NCI-H526 treated with DMSO at 0.1 percent for 48 hours (cell line): ENCODE measurements at places on chromosomes 7 and 10.

- DNase-seq: no peak
These were observed 108.9 kb downstream of the SAMD9 start for GRCh38 chr7:93008833-93009232.

GRCh38 chr10:79404231-79404609, 41.2 kb downstream of the ZCCHC24 start:
- DNase-seq: no peak

DNA sequence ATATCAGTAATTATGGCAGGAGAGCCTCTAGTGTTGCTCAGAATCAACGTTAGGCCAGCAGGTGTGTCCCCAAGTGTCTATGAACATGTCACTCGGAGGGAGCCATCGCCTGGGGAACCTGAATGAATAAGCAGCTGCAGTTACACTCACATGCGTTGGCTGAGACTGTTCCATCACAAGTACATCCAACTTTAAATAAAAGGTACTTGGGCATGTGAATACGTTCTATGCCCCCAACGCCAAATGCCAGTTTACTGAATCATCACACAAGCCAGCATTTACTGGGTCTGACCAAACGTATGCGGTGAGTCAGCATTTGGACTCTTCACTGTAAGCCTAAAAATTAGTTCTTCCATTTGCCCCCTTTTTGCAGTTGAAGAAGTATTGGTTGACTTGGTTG, 207.6 kb upstream of the PLXNA4 start:
- DNase-seq: no peak

DNA sequence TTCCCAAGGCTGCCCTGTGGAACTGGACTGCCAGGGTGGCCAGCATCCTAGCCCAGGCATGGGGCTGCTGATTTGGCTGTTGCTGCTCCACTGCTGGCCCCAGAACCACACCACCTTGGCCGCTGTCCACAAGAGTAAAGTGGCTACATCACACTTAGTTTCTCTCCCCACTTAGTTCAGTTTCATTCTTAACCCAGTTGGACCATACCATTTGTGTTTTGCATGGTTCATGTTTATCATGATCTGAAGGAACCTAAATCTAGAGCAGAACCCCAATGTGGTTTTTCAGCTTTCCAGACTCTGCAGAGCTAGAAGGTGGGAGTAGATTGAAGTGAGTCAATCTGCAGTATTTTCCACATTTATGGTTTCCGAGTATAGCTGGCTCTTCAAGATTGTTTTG, 32.8 kb downstream of the SDK1 start:
- DNase-seq: no peak

GRCh38 chr10:70078329-70078728, 25.7 kb downstream of the MACROH2A2 start:
- no peak for DNase-seq

- no peak for DNase-seq
These were observed 84.4 kb upstream of the NANOS1 start for GRCh38 chr10:118944959-118945633.

GRCh38 chr10:99530108-99531025, 2.4 kb upstream of the NKX2-3 start:
- DNase-seq: no peak

DNA sequence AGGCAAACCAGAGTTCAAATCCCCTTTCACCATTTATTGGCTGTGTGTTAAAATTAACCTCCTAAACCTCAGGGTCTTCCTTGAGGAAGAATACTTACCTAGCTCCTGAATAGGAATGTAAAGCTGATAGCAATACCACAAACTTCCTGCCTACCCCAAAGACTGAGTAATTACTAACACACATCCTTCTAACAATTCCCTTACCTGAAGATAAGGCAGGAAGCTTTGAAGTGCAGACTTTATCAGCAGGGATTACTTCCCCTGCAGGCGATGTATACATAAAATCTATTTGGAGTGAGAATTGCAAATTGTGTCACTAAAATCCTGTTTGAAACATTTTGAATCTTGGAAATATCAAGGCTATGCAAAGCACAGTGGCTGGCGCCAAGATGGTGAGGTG, 21.2 kb downstream of the EVX1 start:
- DNase-seq: no peak

- no peak for DNase-seq
These were observed 11.5 kb upstream of the NPFFR1 start for GRCh38 chr10:70295321-70295720.

DNA sequence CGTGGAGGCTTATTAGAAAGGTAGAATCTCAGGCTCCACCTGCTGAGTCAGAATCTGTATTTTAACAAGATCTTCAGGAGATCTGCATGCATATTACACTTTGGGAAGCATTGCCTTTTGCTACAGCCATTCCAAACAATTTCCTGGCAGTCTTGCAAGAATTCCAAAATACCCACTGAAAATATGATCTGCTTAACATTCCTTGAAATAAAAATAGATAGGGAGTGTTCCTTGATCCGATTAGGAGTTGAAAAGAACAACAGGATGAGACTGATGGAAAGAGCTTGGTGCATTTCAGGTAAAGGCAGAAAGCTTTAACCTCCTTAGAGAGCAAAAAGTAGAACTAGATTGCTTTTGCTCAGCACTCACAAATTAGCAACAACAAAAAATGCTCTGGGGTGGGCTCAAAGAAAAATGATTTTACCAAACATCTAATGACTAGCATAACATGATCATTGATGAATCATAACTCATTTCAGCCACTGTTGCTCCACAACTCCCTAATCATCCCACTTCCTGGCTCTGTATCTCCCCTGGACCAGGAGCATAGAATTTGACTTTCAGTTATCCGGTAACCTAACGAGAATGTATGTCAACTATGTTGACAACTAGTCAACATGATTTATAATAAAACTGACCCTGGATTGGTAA, 115.2 kb downstream of the RNLS start:
- DNase-seq: no peak

GRCh38 chr10:133273534-133274143, 3.0 kb downstream of the ADAM8 start:
- DNase-seq: no peak

- no peak for DNase-seq
These were observed 54.2 kb upstream of the TARP start for GRCh38 chr7:38327637-38328036.

DNA sequence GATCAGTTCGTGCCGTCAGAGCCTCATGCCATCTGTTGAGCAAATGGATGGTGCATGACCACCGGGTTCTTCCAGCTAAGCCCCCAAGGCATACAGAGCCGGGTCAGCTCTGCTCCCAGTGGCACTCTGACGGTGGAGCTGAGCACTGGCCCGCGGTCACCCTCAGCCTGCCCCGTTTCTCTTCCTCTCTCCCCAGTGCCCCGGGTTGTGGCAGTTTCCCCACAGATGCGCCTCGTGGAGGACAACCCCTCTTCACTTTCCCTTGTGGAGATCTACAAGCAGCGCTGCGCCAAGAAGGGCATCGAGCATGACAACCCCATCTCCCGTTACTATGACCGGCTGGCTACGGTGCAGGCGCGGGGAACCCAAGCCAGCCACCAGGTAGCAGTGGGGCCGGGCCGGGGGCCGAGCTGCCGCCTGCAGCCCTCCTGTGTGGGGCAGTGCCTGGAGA, 129.9 kb downstream of the TRRAP start:
- no peak for DNase-seq

- DNase-seq: no peak
These were observed 120.4 kb downstream of the EMX2 start for GRCh38 chr10:117662751-117663540.

DNA sequence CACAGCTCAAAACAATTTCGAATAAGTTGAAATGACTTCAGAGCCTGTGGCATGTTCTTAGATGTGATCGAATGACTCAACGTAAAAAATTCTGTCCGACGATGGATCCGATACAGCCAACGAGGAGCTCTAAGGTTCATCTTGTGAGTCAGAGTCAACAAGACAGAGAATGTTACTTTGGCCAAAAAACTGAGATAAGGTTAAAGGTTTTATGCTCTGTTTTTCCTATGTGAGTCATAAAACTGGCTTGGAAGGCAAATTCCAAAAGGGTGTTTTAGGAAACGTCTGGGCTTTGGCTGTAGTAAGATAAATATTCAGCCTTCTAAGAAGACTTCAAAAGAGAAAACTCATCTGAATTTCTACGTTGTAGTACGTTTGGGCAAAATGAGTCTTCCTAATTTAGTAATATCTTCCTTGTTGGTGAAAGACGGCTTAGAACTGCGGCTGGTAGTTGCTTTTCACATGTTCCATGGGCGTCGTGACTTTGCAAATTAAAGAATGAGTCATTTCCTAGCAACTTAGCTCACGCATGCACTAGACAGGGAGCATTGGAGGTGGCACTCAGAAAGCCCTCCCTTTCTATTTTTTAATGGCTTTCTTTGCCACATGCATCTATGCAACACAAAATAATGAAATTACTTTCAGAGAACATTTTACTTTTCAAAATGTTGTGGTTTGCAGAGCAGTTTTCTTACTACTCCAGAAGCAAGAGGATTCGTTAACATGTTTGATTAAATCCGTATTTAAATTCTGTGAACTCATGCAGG, 28.2 kb downstream of the PFKP start:
- DNase-seq: peak; percentile 70

- DNase-seq: no peak
These were observed 6.4 kb downstream of the DLX6 start for GRCh38 chr7:97011536-97012364.

- DNase-seq: no peak
These were observed 289.7 kb downstream of the FRMD4A start for GRCh38 chr10:14040787-14041631.

GRCh38 chr10:71766717-71767419, 6.5 kb downstream of the VSIR start:
- no peak for DNase-seq

- no peak for DNase-seq
These were observed 12.0 kb upstream of the LRRC61 start for GRCh38 chr7:150311146-150311545.

GRCh38 chr7:34156336-34156735, 251.0 kb downstream of the BMPER start:
- DNase-seq: no peak

DNA sequence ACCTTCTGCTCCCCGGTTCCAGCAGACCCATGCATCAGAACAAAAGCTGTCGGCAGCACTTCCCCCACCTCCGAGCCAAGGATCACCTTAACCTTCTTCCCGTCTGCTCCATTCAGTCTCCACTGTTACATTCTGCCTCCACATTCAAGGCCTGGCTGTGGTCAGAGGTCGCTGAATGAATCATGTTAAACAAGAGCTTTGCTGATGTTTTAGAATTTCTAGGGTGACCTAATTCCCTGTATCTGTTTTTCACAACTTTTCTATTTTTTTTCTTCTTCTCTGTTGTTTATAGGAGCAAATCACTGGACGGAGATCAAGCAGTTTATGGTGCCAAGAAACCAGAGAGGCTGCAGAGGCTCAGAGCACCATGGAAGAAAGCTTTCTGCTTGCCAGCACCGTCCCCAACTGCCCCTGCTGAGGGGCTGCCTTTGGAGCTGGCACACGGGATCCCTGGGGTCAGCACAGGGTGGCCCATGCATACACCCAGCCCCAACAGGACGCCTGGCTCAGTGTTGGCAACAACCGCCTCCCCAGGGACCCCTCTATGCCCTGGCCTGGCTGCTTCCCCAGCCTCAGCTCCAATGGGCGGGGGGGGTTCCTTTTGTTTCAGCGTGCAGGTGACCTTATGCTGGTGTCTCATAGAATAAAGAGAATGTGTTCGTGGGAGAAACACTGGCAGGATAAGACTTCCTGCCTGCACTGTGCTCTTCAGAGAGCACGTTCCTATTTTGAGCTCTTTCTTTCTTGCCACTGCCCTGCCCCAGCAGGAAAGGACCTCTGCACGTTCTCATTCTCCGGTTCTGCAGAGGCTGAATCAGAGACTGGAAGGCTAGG, 182.7 kb upstream of the LYZL2 start:
- DNase-seq: no peak

DNA sequence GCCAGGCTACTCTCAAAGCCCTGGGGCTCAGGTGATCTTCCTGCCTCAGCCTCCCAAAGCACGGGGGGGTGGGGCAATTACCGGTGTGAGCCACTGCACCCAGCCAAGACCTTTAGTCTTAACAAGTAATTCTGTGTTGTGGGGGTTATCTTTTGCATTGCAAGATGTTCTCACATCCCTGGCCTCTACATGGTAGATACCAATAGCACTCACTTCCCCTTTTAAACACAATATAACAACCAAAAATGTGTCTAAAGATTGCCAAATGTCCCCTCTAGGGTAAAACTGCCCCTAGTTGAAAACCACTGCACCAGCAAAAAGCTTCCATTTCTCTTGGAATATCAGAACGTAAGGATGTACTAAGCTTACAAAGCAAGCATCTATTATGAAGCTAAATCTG, 225.0 kb downstream of the CTNNA3 start:
- no peak for DNase-seq

DNA sequence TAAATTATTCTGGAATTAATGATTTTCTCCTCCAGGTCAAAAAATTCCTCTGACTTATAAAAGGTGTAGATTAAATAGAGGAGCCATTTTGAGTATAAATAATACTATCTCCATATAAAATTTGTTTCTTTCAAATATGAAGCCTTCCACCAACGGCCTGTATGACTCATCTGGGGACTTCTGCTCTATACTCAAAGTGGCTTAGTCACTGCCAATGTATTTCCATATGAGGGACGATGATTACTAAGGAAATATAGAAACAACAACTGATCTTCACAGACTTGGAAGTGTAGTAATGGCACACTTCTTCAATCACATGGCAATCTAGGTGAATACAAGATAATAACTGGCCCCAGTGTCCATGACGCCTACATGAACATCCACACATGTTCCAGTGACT, 335.6 kb upstream of the HGF start:
- DNase-seq: no peak

- no peak for DNase-seq
These were observed 44.6 kb downstream of the SLIT1 start for GRCh38 chr10:97140902-97141745.

DNA sequence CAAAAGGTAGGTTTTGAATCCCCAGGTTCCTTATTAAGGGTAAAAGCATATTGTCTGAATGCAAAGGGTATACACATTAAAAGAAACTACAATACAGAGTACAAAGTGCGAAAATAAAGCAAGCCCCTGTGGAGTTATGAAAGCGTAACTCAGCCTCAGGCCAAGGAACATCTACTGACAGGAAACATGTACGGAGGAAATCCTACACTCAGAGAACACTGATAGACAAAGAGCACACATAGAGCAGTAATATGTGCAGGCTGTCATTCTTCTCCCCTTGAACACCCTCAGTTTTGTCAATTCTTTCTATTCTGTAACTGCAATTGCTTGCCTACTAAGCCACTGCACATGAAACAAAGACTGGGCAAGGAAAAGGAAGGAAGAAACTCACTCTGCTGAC, 150.2 kb downstream of the DGKB start:
- no peak for DNase-seq

DNA sequence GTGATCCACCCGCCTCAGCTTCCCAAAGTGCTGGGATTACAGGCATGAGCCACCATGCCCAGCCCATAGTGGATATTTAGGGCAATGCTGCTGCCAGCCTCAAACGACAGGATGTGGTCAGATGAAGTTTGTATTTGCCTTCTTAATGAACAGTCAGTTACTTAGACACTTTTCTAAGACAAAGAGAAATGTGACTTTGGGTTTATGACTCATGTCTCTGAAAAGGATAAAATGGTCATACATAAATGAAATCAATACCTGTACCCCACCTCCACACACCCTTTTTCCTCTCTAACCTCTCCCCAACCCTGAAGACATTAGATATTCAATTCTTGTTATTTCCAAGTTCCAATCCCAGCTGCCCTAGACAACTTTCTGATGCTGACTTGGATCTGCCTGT, 109.3 kb upstream of the INSIG1 start:
- no peak for DNase-seq

- no peak for DNase-seq
These were observed 21.8 kb downstream of the FGFBP3 start for GRCh38 chr10:91887272-91888076.
